ENCODE measurements at places on chromosomes 16 and 17.

- peak; percentile 65 for DNase-seq
These were observed 4.2 kb downstream of the SOCS1 start for GRCh38 chr16:11251525-11252481.

DNA sequence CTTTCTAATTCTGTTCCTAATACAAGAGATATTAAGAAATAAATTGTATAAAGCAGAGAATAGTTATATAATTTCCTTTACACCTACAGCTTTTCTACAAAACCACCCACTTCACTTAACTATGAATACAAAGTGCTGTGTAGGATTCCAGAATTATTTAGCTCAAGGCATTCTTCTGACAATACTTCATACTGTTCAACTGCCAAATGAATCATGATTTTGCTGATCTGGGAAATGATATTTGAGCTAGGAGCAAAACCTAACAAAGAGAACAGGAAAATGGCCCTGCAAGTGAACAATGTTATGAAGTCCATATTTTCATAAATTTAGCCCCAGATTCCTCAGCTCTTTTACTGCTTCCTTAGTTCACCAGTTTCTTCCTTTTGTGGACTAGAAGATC lies 12.9 kb downstream of the BBS2 start:
- DNase-seq, result no peak

- no peak for DNase-seq
These were observed 27.2 kb upstream of the RPH3AL start for GRCh38 chr17:379531-380465.

- no peak for DNase-seq
These were observed 41.2 kb downstream of the KIAA0513 start for GRCh38 chr16:85068746-85069145.

DNA sequence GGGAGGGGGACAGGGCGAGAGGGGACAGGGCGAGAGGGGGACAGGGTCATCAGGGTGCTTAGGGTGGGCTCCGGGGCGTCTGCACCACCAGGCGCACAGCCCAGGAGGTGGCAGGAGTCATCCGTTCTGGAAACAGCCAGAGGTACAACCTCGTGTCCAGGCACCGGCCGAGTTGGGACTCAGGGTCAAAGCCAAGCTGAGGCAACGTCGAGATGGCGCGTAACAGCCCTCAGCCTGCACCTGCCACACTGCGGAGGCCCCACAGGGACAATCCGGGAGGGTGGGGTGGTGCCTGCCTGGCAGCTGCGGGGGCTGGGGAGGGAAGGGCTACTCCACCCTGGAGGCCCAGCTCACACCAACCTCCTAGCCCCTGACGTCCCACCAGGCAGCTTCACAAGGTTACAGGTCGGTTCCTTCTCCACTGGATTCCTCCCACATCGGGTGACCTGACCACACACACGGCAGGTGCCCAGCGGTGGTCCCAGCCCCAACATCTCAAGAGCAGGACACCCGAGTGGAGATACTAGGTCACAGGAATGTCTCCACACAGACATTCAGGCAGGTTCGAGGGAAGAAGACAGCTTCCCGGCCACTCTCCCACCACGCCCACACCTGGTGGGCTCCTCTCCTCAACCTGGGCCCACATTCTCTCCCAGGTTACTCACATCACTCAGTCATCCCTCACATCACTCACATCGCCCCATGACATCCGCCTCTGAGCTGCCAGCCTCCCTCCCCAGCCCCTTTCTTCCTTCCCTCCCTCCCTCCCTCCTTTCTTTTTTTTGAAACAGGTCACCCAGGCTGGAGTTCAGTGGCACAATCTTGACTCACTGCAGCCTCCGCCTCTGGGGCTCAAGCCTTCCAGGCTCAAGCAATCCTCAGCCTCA lies 47.3 kb downstream of the RPH3AL start:
- DNase-seq, result no peak

- DNase-seq, result no peak
These were observed 2.4 kb downstream of the CACNG4 start for GRCh38 chr17:66966704-66967418.

DNA sequence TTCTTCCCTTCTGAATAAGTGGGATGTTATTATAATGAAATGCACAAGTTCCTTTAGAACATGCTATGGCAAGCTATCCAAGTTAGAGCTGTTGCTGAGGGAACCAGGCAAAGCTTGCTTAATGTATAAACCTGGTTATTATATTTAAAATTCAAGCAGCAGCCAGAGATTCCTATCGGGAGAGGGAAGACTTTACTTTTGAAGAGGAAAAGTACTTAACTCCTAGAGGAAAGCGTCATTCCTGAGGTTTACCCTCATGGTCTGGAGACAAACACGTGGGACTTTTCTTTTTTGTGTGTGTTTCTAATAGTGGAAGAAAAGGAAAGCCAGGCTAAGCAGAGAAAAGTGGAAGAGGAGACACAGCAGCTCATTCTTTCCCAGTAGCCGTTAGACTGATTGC lies 39.9 kb upstream of the MYH10 start:
- no peak for DNase-seq

- no peak for DNase-seq
These were observed 92.9 kb downstream of the IRF8 start for GRCh38 chr16:85991856-85992255.

GRCh38 chr16:82755570-82756282 lies 129.0 kb downstream of the CDH13 start:
- no peak for DNase-seq

DNA sequence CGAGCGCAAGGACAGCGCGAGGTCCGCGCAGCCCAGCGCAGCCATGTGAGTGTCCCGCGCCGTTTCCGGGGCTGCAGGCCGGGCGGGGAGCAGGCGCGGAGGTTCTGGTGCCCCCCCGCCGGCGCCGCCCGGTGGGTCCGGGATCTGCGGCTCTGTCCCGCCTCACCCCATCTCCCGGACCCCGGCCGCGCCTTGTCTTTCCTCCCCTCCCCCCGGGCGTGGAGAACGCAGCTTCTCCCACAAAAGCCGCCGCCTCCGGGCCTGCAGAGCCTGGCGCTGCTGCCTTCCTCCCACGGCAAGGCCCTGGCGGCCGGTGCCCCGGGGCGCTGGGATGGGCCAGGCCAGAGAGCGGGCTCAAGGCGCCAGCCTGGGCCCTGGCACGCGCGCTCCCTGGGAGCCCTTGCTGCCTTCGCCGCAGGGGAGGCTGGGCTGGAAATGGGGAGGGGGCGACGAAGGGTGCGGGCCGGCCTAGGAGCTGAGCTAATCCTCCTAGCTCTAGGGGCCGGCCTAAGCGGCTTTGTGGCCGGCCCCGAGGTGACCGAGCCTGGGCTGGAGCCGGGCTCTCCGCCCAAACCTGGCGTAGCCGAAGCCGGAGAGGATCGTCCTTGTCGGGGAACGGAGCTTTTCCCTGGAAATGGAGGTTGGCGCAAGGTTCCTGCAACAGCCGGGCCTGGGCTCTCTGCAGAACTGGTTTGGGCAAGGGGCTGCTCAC lies 397 bp downstream of the RIPOR1 start:
- DNase-seq, result no peak

DNA sequence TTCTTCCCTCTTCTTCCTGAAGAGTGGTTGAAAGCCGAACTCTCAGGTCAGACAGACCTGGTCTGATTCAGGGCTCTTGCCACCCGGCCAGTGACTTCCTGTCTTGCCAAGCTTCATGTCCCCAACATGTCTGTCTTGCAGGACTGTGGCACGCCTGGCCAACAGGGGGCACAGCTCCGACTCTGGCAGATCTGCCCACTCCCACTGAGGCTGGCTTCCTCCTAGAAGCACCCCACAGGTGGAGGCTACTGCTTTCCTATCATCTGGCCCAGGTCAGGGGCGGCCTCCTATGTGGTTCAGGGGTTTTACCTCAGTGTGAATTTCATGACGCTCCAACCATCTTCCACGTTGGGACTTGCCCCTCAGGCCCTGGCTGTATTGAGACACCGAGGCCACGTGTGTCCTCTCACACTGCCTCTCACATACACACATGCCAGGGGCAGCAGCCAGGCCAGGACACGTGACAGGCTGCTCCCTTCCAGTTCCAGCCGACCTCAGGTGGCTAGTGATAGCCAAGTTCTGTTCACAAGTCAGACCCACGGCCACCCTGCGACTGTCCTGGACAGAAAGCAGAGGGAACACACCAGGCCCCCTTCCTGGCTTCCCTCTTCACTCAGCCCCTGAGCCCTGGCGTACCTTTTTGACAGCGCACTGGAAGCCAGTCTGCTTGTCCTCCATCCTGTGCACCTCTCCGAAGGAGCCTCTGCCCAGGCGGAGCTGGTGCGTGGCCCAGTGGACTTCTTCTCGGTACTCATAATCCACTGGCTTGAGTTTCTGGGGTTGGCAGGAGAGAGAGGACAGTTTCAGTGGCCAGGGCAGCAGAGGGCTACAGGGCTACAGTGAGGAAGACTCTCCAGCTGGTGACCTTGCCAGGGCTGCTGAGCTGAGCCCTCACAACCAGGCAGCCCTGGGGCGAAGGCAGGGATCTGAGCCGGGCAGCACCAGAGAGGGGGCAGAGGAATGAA lies 22.6 kb upstream of the SPATA32 start:
- DNase-seq, result no peak

- no peak for DNase-seq
These were observed 119.1 kb downstream of the HIC1 start for GRCh38 chr17:2174014-2174413.

GRCh38 chr16:73053038-73053363 lies 5.1 kb upstream of the ZFHX3 start:
- DNase-seq, result no peak

- DNase-seq, result peak; percentile 82
These were observed 59.8 kb downstream of the BAIAP2 start for GRCh38 chr17:81094509-81095382.

DNA sequence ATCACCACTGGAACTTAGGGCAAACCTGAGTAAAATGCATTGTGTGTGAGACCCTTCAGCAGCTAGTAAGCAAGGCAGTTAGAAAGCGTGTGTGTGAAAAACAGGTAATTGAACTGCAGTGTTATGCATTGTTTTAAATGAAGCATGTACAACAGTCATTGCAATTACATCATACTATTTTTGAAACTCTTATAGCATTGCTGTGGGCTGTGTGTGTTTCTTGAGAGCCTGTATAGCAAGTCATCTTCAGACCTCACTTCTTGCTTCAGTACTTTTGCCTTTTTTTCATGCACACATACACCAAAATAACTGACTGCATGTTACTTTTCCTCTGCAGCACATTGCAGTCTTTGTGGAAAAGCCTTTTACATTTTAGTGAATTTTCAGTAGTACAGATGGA lies 19.2 kb downstream of the PTRH2 start:
- no peak for DNase-seq

GRCh38 chr17:65417406-65418221 lies 143.8 kb downstream of the AXIN2 start:
- DNase-seq, result no peak

All from T follicular helper cell (primary cell).